ENCODE measurements at places on chromosomes 6 and 20. TPM values are rescaled to one million over a fixed set of nuclear protein-coding genes. Genes with fewer than 3 reads are reported as not detected.

The GGTLC1 gene
- total RNA-seq = not detected

GRCh38 chr6:35264550-35265274 lies 5.2 kb downstream of the ZNF76 start:
- no peak for ATAC-seq

The COL19A1 gene
- 0.04 TPM for total RNA-seq

DNA sequence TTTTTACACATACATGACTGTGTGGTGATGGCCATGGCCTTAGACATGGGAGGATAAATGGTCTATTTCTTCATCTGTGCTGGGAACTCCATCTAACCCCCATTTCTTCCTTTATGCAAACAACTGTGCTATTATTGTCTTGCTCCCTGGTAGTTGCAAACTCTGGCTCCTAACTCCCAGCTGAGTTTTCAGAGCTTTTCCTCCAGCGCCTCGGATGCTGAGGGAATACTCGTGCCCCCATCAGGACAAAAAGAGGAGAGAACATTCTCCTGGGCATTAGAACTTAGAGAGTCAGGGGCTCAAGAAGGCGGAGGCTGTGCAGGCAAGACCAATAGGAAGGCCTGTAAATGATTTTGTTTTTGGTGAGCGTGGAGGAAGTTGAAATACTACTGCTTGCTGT lies 2.1 kb downstream of the DAAM2 start:
- ATAC-seq = no peak

The RBPJL gene
- not detected for total RNA-seq

GRCh38 chr6:3876101-3876500 lies 26.9 kb downstream of the FAM50B start:
- ATAC-seq = no peak

DNA sequence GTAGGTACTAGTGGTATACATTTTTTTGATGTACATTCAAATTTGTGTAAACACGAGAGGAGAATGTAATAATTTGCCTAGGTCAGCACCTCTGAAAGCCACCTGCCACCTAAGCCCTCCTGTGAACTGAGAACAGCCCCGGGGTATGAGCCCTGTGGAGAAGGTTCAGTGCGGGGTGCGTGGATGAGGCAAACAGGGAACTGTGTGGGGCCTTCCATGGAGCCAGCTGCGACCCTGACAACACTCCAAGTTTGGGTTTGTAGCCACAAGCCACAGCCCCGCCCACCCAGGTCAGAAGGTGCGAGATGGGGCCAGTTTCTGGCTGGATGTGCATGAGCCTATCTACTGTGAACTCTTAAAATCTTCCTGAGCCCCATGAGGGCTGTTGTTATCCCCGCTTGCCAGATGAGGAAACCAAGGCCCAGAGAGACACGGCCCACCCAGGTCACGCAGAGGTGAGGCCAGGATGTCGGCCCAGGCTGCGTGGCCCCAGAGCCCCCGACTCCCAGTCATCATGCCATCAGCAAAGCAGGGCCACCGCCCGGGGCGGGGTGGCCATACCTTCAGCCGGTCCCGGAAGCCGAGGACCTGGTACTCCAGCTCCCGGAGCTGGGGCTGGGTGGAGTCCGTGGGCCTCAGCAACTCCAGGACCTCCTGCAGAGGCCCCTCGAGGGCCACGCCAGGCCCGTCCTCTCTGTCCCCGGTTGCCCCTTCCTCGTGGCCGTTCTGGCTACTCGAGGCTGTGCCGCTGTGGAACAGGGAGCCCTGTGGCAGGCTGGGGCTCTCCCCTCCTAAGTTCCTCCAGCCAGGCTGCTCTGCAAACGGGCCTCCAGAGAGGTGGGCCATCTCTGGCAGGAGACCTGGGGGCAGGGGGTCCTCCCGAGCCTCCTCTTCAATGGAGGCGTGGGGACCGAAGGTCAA lies 89.6 kb downstream of the RIPOR3 start:
- ATAC-seq = peak; percentile 23

GRCh38 chr6:152293404-152293803 lies 343.8 kb downstream of the SYNE1 start:
- no peak for ATAC-seq

DNA sequence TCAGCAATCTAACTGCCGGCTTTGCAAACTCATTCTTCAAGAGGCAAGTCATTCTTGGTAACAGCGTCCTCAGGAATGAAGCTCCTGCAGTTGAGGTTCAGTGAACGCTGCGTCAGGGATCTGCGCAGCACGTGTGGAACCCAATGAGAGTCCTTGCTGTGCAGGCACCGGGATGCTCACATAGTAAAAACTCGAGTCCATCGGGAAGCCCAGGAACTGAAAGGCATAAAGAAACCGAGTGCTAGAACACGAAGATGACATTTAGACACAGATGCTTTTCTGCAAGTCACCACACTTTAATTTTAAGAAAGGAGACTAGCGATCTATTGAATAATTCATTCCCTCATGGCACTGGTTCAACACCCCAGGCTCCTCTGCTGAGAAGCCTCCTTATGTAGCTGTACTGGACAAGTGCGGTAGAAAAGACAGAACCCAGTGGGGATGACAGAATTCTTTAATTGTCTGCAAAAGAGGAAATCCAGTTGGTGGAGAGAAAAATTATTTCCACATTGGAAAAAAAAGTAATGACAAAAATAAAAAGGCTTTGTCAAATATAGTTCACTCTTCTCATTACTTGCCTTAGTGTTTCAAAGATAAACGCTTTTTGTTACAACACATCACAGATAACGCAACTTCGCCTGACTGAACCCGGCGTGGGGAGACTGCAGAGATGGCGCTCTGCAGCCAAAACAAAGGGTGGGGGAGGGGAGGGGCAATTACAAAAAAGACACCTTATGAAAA lies 1.9 kb upstream of the AFDN start:
- ATAC-seq = no peak

GRCh38 chr20:35972462-35972861 lies 4.1 kb downstream of the CNBD2 start:
- ATAC-seq = no peak

DNA sequence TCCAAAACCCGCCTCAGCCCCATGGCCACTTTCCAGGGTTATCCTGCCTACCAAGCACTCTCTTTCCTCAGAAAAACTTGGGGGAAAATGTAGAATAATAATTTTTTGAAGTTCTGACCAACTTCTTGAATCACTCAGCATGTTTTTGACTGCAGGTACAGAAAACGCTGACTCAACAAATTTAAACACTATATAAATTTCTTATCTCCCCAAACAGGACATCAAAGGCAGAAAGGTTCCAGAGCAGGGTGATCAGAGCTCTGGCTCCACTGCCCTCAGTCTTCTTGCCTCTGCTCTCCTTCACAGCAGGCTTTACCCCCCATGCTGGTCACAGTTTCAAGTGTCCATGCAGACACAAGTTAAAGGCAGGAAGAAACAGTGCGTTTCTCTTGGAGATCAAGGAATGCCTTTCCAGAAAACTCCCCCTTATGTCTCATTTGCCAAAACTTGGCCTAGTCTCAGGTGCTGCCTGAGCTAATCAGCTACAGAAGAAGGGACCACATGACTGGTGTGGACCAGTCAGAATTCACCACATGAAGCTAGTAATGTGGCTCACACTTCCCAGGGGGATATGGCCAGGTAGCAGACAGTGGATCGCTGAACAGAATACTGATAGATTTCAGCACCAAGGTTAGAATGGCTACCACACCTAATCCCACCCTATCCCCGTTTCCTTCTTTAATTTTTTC lies 24.4 kb upstream of the SLC17A3 start:
- ATAC-seq = no peak

The ERVFRD-1 gene
- total RNA-seq = not detected

The C6orf132 gene
- 216 TPM for total RNA-seq

DNA sequence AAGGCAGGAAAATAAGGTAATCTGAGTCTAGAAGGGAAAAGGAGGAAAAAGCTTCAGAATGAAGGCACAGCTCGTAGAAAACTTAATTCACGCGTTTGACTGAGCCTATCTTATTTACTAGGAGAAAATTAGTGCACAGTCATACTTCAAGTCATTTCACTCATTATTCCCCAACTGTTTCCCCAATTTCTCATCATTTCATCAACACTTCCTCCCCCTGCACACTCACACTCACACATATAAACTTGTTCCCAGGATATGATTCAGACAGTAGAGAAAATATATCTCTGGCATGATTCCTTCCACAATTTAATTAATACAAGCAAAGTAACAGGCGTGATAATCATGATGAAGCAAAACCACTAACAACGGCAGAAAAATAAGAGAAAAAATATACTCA lies 94.5 kb upstream of the F13A1 start:
- ATAC-seq = no peak

DNA sequence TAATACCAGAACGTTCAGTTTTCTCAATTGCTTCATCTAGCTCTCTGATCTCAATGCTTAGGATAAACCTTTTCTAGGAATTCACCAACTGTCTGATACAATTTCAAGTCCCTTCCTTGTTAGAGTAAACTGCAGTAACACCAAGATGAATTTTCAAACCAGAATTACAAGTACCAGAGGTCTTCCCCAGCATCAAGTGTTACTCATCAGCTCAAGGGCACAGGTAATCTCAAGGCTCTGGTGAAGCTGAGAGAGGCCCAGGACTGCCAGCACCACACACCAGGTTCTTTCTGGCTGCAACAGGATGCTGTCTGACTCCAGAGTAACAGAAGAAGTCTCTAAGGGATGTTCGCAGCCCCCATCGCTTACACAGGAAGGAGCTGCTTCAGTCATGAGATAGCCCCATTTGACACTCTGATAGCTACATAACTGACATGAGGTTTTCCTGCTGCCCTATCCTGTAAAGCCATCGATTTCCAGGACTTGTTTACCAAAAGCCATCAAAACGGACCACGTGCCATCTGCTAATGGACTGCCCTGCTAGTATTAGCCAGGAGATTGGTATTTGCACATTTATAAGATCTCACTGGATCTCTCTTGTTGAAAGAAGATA lies 549.4 kb downstream of the UTRN start:
- peak; percentile 86 for ATAC-seq

The GPX6 gene
- total RNA-seq = not detected

DNA sequence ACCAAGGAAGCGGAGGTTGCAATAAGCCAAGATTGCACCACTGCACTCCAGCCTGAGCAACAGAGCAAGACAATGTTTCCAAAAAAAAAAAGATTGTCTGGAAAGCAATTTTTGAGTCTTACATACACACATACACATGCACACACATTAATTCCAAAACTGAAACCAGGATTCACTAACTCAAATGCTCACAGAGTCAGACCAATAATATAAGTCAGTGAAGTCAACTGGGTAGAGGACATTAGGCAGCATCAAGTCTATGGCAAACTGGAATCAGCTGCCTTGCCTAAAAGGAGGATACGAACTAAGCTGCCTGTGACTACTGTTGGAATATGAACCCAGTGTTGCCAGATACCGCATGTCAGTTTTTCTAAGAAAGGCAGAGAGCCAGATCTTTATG lies 15.7 kb downstream of the REM1 start:
- no peak for ATAC-seq

DNA sequence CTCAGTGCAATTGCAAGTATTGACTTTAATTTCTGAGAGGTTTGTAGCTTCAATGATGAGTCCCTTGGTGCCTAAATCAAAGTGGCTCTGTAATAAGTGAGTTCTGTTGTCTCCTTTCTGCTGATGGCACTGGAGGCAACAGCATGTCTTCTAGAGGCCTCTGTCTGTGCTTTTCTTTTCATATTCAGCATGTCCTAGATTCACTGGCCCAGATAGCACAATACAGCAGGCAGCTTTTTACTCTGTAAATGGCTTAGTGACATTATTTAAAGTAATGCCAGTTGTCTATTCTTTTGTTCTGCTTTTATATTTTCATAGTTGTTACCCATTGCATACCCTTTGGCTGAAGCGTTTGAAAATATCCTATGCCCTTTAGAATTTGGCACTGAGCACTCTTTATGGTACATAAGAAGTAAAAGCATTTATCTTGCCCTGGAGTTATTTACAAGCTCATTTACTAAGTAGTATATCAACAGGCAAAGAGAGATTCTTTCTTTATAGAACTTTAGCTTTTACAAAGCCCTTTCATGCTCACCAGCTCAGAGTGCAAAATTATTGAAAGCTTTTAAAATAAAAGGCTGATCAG lies 271.5 kb upstream of the KCNQ5 start:
- ATAC-seq = no peak

- peak; percentile 75 for ATAC-seq
Observed at GRCh38 chr6:18431581-18431980, 44.4 kb downstream of the RNF144B start.

DNA sequence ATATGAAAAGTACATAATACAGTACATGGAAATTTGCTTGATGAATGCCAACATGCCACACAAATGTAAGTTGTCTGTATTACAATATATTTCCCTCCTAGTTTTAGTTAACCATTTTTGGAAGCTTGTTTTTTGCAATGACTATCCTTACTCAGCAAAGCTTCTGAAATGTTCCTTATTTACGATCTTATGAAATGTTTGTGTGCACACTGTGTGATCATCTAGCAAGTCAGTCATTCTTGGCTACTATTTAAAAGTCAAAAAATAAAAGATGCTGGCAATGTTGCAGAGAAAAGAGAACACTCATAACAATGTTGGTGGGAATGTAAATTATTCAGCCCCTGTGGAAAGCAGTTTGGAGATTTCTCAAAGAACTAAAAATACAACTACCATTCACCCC lies 33.8 kb downstream of the SUMO4 start:
- ATAC-seq = no peak

- ATAC-seq = no peak
Observed at GRCh38 chr20:62618611-62619529, 23.4 kb upstream of the SLCO4A1 start.

- ATAC-seq = no peak
Observed at GRCh38 chr6:85273870-85274269, 176.0 kb upstream of the NT5E start.

The BEND6 gene
- 0.16 TPM for total RNA-seq

GRCh38 chr6:135358251-135358821 lies 139.2 kb downstream of the AHI1 start:
- no peak for ATAC-seq

GRCh38 chr6:71383901-71384489 lies 95.4 kb downstream of the OGFRL1 start:
- ATAC-seq = no peak

The TMEM239 gene
- total RNA-seq = not detected

GRCh38 chr6:144534180-144534579 lies 249.0 kb downstream of the UTRN start:
- no peak for ATAC-seq

The CAP2 gene
- 3.0 TPM for total RNA-seq

- ATAC-seq = no peak
Observed at GRCh38 chr6:126600258-126600916, 260.5 kb downstream of the CENPW start.

The CLPSL1 gene
- not detected for total RNA-seq

DNA sequence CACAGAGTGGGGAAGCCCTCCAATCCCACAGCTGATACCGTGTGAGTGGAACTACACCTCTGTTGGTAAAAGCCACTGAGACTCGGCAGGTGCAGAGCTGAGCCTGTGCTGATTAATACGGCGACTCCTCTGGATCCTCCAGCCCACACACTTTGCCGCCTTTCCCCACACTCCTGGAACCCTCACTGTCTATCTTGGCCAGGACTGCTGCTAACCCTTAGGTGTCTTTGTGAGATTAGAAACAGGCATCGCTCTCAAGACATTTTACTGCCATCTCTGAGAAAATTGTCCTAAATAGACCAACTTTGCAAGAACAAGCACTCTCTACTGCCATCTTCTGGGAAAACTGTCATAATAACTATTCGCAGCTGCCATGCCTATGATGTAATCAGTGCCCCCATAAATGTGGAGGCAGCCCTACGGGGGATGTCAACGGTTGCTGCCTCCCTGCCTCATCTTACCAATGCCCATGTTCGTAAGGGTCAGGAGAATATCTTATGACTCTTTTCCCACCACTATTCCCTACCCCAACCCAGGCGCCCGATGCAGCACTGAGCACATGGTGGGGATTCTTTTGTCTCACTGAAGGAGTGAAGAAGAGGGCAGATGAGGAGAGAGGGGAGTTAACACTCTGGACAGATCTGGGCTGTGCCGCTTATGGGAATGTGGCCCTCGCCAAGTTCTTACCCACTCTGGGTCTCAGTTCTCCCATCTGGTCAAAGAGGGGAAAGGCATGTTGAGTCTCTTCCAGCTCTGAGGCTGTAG lies 26.1 kb upstream of the KCNB1 start:
- peak; percentile 31 for ATAC-seq

All from esophagus mucosa (tissue), 1 donor.